Stimulated activated CD4-positive, alpha-beta T cell treated with anti-CD3 and anti-CD28 coated beads, Interleukin-1b, Interleukin-23, amount 100 ng/mL, for 48 hours (primary cell): ENCODE measurements at places on chromosomes 1 and 21.

DNA sequence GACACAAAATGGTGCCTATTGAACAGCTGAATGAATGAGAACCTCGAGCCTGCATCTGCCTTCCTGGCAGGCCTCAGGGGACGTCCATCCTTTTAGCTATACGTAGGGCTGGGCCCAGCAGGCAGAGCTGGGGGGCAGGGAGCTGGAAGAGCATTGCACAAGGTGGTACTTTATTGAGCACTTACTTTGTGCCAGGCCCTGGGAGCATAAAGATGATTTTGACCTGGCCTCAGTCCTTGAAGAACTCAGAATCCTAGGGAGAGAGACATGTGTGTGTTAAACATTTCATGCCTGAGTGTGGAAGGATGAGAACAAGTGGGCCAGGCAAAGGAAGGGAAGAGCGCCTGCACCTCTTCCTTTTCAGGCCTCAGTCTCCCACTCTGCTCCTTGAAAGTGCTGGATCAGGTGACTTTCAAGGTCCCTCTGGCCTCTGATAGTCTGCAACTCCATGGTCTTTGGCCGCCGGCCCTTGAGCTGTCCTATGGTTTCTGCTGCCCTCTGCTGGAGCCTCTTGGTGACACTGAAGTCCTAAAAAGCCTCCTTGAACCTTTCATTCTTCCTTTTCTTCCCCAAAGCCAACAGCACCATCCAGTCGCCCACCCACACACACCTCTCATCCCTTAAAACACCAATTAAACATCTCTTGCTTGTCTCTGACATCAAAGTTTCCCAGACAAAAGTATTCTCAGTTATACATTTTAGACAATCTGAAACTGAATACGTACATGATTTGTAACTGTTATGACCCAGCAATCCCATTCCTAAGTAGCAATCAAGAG lies 3.5 kb upstream of the PEAR1 start:
- DNase-seq, result peak; percentile 47

DNA sequence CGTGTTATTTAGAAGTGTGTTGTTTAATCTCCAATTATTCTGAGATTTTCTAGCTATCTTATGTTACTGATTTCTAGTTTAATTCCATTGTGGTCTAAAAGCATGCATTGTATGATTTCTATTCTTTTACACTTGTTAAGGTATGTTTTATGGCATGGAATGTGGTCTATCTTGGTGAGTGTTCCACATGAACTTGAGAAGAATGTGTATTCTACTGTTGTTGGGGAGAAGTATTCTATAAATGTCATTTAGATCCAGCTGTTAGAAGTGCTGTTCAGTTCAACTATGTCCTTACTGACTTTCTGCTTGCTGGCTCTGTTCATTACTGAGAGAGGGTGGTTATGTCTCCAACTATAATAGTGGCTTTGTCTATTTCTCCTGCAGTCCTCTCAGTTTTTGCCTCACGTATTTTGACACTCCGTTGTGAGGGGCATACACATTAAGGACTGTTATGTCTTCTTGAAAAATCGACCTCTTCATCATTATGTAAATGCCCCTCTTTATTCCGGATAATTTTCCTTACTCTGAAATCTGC lies 12.0 kb upstream of the PLA2G5 start:
- no peak for DNase-seq

- DNase-seq, result no peak
These were observed 1.9 kb downstream of the MEX3A start for GRCh38 chr1:156080241-156080862.

DNA sequence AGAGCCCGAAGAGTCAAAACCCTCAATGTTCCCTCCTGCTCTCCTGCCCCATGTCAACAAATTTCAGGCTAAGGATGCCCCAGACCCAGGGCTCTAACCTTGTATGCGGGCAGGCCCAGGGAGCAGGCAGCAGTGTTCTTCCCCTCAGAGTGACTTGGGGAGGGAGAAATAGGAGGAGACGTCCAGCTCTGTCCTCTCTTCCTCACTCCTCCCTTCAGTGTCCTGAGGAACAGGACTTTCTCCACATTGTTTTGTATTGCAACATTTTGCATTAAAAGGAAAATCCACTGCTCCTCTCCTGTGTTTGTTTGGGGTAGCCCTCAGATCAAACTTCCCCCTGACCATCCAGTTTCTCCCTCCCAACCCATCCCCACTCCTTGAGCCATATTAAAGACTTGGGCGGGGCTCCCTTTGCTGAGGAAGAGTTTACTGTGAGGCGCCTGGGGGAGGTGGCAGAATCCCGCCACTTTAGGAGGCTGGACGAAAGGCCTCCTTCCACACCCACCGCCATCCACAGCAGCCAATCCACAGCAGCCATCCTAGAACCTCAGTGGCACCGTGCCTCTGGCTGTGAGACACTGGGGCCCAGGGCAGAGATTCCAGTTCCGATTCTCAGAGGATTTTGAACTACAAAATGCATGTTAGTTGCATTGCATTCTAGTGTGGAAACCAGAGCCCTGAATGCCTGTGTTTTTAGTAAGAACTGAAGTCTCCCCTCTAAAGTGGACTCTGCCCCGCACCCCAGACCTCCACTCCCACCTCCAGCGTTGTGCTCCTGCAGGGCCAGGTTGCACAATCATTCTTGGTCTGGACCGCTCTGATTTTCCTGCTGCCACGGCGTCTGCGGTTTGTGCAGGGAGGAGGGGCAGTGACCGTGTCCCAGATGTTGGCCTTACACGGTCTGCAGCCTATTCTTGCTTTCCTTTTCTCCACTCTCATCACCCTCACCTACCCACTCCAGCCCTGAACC lies 3.0 kb downstream of the OLFML3 start:
- DNase-seq, result no peak

GRCh38 chr1:1156140-1157032 lies 17.3 kb upstream of the TTLL10 start:
- DNase-seq, result no peak

DNA sequence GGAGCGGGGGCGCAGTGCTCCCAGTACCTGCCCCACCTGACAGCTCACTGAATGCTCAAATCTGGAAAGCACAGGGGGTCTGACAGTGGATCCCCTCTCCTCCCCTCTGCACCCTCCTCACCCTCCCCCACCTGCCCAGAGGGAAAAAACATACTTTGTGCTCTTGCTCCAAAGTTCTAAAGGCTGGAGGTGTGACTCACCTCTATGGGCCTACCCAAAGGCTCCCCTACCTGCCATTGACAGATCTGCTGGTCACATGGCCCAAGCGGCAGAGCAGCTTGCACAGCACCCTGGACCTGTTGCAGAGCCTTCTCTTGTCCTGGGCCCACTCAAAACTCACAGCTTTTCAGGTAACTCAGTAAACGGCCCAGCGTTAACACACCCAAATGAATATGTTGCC lies 55.7 kb downstream of the ADSS2 start:
- DNase-seq, result no peak

DNA sequence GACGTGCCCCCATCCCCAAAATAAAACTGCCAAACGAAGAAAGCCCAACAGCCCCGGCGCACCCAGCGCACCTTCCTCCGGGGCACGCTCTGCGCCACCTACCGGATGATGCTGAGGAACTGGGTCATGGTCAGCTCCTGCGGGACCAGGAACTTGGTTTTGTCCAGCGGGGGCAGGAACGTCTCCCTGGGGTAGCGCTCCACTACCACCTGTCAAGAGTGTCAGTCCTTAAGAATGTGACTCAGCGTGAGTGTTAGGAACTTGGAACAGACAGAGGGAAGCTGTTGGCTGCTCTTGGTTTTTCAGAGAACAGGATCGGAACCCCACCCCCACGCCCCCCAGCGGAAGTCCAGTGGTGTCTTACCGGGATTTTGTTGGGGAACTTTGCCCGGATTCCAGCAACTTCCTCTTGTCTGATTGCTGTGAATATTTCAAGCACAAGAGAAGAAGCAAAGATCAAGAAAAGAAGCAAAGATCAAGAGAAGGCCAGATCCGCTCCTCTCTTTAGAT lies 431 bp downstream of the MAP1LC3C start:
- DNase-seq, result peak; percentile 42

- no peak for DNase-seq
These were observed 82.2 kb upstream of the BCAR3 start for GRCh38 chr1:93763704-93764365.

- no peak for DNase-seq
These were observed 500.5 kb downstream of the SETD4 start for GRCh38 chr21:35559829-35560225.

- DNase-seq, result no peak
These were observed 21.7 kb upstream of the SLC44A3 start for GRCh38 chr1:94798462-94798861.

DNA sequence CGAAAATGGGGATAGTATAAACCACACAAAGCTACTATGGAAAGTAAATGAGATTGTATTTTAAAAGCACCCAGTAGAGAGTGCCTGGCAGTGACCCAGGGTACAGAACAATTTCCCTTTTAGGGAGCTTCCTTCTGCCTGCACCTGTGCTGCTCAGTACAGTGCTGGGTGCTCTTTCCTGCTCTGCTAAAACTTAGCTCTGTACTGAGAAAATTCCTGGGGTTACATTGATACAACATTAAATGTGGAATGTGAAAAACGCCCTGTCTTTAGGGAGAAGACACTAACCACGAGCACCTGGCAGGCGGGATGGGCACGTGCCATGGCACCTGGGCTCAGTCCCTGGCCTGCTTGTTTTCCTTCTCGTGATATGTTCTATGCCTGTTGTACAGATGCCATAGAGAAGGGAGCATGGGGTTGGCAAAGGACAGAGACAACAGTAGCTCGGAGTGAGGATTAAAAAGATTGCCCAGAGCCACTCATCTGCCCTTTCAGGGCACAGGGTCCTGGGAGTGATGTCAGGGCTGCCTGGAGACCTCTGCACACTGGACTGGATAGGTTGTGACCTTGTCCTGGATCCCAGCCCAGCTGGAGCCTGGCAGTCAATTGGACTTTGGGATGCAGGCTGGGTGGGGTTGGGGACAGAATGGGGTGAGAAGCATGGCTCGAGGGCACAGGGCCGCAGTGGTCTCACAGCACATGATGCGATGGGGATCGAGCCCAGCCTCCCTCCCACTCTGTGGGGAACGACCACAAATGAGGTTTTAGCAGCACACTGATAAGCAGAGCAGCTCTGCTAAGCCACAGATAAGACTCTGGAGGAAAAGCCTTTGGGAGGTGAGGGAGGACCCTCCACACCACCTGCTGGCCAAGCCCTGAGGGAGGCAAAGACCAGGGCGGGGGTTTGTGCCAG lies 4.2 kb downstream of the SPATA46 start:
- no peak for DNase-seq

GRCh38 chr1:17004466-17005364 lies 7.0 kb downstream of the ATP13A2 start:
- no peak for DNase-seq

DNA sequence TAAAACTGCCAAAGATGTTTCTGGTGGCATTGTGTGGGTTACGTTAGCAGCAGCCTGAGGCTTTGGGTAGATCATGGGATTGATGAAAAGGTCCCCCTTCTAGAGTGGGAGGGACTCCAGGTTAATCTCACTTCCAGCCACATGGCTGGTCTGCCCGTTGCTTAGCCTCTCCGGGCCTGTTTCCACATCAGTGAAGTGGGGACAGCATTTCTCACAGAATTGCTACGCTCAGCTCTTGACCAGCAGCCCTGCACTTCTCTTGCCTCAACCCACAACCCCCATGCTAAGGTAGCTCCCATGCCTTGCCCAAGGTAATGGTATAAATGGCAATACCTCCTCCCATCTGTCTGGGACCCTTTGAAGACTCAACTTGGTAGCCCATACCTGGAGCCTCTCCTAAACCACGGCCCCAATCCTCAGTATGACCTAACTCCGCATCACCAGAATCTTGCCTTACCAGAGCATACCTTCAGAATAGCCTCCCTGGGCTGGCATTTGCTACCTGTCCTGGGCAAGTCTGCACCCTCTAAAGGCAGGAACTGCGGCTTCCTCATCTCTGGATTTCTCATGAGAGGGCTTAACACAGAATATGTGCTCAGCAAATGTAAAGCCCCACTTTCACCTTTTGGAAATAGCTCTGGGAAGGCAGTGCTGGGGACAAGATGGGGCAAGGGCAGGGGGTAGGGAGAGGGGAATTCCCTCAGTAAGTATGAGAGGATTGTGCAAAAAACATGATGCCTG lies 10.9 kb upstream of the GUCA2A start:
- no peak for DNase-seq

- no peak for DNase-seq
These were observed 23.8 kb downstream of the PTTG1IP start for GRCh38 chr21:44849616-44850130.

GRCh38 chr1:20982316-20982715 lies 194.4 kb downstream of the EIF4G3 start:
- DNase-seq, result no peak

GRCh38 chr1:119285482-119285881 lies 83.1 kb upstream of the HAO2 start:
- no peak for DNase-seq

DNA sequence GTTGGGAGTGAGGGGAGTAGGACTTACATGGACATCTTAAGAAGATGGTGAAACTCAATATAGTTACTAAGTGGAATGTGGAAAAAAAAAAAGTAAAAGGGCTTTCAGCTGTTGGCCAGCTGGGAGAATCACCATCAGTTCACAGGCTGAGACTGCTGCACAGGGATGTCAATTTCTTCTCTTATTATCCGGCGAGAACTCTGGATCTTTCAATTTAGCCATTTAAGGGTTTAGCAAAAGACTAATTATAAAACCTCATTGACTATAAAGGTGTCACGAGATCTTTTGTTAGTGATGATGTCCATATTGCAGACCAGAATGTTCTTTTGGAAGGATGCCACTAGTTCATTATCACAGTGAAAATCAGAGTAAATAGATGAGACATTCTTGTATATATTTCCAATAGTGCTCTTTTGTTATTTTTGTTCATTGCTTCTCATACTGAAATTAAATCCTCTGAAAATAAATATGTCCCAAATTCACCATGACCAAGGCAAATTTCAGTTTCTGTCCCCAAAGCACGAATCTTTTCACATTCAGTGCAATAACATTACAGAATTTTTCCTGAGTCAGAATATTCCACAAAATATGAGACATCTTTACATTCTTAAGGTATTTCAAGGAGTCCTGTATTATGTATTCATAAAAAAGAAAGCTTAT lies 266.1 kb downstream of the DNM3 start:
- DNase-seq, result no peak

- DNase-seq, result no peak
These were observed 20.0 kb downstream of the GLRX2 start for GRCh38 chr1:193085263-193085662.

DNA sequence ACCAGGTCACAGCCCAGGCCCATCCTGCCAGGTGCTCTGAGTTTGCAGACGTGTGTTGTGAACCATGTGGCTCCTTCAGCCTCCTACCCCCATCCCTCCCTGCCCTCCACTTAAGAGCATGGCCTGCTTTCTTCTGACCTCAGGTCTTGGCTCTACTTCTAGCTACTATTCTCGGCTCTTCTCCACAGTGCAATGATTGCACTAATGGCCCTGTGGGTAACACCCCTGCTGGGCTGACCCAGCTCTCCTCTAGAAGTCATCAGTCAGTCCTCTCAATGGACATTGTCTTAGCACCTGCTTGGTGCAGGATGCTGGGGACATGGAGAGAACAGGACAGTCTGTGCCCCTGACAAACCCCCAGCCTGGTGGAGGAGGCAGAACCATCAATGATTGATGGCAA lies 22.2 kb upstream of the IFFO2 start:
- DNase-seq, result no peak

- DNase-seq, result no peak
These were observed 42.7 kb downstream of the TAS1R2 start for GRCh38 chr1:18816808-18817207.

- no peak for DNase-seq
These were observed 9.5 kb upstream of the SLC2A5 start for GRCh38 chr1:9078752-9079500.

GRCh38 chr21:31248598-31248997 lies 95.5 kb downstream of the TIAM1 start:
- no peak for DNase-seq

- DNase-seq, result no peak
These were observed 3.5 kb downstream of the HPCA start for GRCh38 chr1:32889731-32890278.

GRCh38 chr1:23527366-23527765 lies 3.7 kb downstream of the E2F2 start:
- no peak for DNase-seq
